SW480 (cell line): ENCODE measurements at places on chromosomes 6 and 20.

- no peak for DNase-seq
Measured at GRCh38 chr6:131946404-131946991, 4.7 kb downstream of the CCN2 start.

DNA sequence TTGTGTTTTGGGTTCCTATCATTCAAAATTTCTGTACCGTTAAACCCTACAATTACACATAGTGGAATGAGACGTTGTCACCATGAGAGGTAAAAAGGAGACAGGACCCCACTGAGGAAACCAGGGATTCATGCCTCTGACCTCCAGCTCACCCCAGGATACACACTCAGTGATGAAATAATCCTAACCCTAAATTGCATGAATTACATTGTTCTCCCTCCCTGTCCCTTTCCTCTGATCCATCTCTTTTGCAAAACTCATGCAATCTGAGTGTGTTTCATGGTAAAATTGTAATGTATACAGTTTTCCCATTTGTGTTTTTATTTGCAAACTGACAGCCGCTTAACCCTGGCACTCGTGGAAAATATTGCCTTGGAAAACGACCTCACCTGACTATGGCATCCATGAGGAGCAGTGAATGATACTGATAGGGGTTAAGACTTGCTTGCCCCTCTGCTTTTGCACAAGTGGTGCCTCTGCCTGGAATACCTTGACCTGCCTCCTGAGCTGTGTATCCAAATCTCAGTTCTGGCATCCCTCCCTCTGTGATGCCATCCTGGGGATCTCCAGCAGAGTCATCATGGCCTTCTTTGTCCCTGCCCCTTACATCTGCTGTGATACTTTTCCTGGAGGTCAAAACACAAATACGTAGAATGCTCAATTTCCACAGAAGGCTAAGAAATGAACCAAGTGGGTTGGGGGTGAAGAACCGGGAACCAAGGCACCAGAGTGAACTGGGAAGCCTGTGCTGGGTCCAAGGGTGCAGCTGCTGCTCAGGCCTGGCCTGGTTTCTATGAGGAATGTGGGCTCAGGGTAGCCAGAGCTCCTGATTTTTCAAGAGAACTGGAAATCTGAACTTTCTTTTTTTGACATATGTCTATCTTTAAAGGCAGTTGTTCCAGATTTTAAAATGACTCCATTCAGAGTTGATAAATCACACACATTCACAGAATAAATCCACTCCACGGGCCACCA, 211.6 kb upstream of the ZNF217 start:
- no peak for DNase-seq

DNA sequence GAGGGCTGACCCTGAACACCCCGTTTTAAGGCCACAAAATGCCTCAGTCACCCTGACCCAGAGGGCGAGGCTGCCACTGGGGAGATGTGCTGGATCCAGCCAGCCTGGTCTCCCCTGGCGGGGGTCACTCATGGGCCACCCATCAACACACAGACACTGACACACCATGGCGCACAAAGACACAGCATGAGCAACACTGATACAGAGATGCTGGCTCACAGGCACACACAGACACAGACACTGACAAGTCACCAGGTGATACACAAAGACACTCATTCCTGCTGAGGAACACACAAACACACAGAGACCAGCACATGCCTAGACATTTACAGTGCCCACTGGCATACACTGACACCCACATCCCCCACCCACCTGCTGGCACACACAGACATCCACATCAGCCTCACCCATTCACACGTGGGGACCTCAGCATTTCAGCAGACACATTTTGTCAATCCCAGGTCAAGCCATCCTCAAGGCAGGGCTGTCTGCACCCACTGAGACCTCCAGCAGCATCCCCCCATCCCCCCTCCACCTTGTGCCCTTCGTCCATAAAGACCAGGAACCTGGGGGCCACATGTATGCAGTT, 63.4 kb downstream of the MDGA1 start:
- no peak for DNase-seq

- peak; percentile 49 for DNase-seq
Measured at GRCh38 chr20:62617711-62618483, 24.4 kb upstream of the SLCO4A1 start.
